ENCODE measurements at places on chromosomes 4 and X. TPM values are rescaled to one million over a fixed set of nuclear protein-coding genes. Genes with fewer than 3 reads are reported as not detected.

The LONRF3 gene
- total RNA-seq: 1.9 TPM

The NWD2 gene
- not detected for total RNA-seq

The CSAG2 gene
- total RNA-seq: not detected

The SEC31A gene
- 112 TPM for total RNA-seq

The PLXNA3 gene
- total RNA-seq: 26.1 TPM

The POLN gene
- 0.16 TPM for total RNA-seq

The GAGE2A gene
- total RNA-seq: not detected

The CXXC4 gene
- 0.76 TPM for total RNA-seq

The RTL9 gene
- not detected for total RNA-seq

The TLR1 gene
- under 0.01 TPM for total RNA-seq

The MID2 gene
- total RNA-seq: 7.8 TPM

The FAM241A gene
- 0.81 TPM for total RNA-seq

The SLC10A6 gene
- total RNA-seq: not detected

The LRIT3 gene
- under 0.01 TPM for total RNA-seq

The MYOZ2 gene
- total RNA-seq: not detected

The HSFX2 gene
- not detected for total RNA-seq
